Muscle of back (tissue), 13 donors: ENCODE measurements at places on chromosomes 4 and X. TPM values are rescaled to one million over a fixed set of nuclear protein-coding genes. Genes with fewer than 3 reads are reported as not detected.

GRCh38 chr4:4841156-4841555 lies 18.3 kb upstream of the MSX1 start:
- no peak for DNase-seq

GRCh38 chr4:125735102-125735501 lies 420.3 kb downstream of the FAT4 start:
- peak; percentile 34 for DNase-seq

- DNase-seq, result peak; percentile 9
Measured at GRCh38 chrX:148691456-148691855, 191.0 kb downstream of the AFF2 start.

- DNase-seq, result no peak
Measured at GRCh38 chr4:108391701-108392455, 223.1 kb upstream of the LEF1 start.

- no peak for DNase-seq
Measured at GRCh38 chrX:84078991-84079390, 109.0 kb downstream of the RPS6KA6 start.

DNA sequence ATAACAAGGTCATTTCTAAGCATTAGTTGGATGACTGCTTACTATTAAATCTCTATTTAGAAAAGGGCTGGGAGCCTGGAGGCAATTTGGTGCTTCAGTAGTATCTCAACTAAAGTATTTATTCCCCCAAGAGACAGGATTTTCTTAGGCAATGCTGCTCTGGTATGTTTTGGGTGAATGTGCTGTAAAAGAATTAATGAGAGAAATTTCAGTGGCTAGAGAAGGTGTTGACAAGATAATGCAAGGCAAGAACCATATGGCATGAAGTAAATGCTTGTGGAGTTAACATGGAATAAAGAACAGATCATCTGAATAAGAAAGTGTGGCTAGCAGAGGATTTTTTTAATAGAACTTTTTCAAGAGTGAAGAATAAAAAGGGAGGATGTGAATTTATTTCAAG lies 3.9 kb downstream of the CYP2U1 start:
- no peak for DNase-seq

- DNase-seq, result peak; percentile 7
Measured at GRCh38 chrX:130680164-130681035, 222.6 kb downstream of the ENOX2 start.

DNA sequence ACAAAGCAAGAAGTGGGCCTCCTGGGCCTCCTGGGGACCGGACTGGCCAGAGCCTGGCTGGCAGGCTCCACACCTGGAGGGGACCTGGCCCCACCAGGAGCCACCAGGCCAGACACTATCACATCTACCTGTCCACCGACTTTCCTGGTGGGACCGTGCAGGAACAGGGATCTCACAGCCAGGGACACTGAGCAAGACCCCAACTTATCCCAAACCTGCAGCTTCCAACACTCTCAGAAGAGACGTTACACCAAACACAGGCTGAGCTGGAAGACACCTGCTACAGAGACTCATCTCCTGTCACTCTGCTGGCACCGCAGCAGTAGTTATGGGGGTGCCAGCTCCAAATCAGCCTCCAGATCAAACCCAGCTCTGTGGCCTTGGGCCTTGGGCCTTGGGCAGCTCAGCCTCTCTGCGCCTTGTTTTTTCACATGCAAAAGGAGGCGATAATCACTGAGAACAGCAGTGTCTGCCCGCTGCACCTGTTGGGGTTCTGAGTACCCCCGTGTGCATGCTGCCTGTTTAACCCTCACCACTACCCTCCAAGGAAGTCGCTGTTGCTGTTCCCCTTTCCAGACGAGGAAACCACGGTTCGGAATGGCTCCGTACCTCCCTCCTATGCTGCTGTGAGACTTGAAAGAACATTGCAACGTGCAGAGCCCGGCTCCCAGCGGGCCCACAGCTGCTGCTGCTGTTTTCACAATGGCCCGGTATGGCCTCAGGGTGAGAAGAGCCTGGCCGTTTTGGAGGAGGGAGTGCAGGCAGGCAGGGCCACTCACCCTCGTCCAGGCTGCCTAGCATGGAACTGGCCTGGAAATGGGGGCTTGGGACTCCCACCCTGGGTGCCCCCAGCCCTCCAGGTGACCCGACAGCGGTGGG lies 69.6 kb downstream of the ADRA2C start:
- no peak for DNase-seq

DNA sequence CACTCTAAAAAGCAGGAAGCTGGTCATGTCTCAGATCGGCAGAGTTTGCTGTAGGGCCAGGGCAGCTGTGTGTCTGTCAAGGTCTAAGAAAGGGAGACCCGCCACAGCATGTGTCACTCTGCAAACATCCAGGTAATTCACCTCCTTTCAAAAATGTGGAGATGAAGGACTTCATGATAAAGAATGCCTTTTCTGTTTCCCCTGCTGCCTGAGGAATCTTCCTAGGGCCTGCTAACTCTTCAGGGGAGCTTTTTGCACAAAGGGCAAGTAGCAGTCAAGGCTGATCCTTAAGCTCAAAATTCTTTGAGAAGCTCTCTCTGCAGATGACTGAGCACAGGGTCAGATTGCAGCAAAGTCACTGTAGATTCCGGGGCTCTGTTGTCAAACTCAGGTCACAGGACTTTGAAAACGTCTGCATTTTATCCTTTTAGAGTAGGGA lies 21.1 kb downstream of the RASL11B start:
- no peak for DNase-seq

DNA sequence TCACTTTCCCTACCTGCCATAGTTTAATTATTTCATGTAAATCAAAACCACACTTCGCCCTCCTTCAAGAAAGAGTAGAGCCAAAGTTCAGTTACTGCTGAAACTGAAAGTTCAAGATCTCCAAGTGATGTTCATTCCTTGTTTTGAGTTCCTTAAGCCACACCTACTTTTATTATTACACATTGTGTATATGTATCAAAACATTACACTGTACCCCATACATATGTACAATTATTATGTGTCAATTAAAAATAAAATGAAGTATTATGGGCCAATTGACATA lies 892.3 kb upstream of the NDST4 start:
- DNase-seq, result no peak

- no peak for DNase-seq
Measured at GRCh38 chr4:181319629-181320028, 923.6 kb upstream of the TENM3 start.

GRCh38 chr4:6727943-6728250 lies 11.9 kb downstream of the BLOC1S4 start:
- no peak for DNase-seq

- DNase-seq, result no peak
Measured at GRCh38 chr4:54234497-54235205, 5.6 kb downstream of the PDGFRA start.

DNA sequence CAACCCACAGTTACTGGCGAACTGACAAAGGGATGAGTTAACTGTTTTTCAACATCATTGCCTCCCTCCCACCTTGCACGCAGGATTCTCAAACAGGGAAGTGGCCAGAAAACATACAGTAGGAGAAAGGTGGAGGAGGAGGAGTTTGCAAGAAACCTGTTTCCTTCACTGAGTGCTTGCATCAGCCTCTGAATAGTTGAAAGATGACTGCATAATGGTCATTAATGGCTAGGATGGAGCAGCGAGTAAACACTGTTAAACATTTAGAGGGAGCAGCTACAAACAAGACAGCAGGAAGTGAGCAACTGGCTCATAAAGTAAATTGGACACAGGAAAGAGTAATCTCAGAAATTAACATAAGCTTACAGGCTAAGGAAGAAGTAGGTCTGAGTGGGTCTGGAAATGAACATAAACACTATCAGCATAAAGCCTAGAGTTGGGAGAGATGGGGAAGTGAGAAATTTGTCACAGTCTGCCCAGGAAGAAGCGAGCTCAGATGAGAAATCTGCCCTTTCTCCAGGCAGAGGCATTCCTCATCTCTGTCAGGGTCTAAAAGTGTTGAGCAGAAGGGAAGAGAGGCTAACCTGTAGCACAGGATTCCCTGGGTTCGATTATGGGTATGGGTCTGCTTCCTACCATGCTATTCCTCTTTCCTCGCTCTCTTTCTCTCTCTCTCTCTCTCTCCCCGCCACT lies 38.6 kb downstream of the TRPC5OS start:
- DNase-seq, result no peak

DNA sequence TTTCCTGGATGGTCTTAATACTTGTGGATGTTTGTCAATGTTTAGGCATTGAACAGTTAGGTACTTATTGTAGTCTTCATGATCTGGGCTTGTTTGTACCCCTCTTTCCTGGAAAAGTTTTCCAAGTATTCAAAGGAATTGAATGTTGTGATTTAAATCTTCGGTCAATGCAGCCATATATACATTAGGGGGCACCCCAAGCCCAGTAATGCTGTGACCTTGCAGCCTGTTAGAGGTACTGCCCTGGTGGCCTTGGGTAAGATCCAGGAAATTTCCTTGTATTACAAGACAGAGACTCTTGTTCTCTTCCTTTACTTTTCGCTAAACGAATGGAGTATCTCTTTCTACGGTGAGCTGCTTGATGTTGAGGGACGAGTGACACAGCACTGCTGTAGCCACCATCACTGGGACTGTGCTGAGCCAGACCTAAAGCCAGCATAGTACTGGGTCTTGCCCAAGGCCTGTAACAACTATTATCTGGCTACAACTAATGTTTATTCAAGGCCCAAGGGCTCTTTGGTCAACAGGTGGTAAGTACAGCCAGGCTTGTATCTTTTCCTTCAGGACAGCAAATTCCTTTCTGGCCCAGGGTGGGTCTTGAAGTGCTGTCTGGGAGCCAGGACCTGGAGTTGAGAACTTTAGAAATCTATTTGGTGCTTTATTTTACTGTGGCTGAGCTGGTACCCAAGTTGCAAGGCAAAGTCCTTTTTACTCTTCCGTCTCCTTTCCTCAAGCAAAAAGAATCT lies 118.3 kb upstream of the ATOH1 start:
- no peak for DNase-seq

DNA sequence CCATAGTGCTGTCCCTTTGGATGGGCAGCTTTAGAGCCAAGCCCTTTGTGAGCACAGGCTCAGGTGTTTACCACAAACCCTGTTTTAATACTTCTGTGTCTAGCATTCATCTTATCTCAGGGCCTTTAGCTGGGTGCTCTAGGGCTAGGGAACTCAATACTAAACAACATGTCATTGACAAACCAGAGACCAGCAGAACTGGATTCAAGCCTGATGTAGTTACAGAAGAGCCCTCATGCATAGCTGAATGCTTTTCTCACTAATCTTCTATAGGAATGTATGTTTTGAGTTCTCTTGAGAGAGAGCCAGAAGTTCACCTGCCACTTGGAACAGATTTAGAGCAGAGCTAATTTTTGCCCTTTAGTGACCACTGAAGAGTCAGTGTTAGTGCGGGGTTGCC lies 142.6 kb downstream of the DCK start:
- no peak for DNase-seq

GRCh38 chr4:26104056-26104685 lies 190.2 kb downstream of the SMIM20 start:
- DNase-seq, result no peak

GRCh38 chrX:129726307-129727111 lies 12.3 kb upstream of the XPNPEP2 start:
- DNase-seq, result peak; percentile 63

DNA sequence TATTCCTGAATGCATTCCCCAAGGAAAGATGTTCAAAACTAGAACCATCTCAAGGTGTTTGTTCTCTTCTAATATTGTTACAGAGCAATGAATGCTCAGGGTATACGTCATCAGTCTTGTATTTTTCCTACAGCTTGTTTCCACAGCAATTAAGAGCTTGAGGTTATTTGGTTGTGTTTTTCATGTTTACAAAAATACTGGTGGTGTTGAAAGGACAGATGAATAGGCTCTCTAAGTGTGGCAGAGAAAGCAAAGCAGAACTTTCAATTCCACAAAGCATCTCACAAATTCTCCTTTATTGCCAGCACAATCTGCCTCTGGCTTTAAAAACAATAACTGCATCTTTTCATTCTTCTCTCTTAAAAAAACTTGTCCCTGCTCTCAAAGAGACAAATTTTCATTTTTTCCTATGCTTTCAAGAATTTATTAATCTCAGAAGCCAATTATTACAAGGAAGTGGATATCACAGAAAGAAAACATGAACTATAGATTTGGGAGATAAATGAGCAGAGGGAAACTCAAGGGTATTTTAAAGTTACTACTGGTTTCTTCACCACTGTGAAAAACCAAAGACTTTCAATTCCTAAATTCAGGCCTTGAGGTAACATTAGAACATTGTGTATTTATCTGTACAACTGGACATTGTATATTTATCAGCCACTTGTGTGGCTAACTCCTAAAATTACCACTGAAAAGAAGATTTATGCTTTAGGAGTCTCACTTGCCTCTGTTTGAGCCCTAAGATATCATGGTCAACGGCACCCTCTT lies 49.2 kb downstream of the DDX53 start:
- no peak for DNase-seq

- no peak for DNase-seq
Measured at GRCh38 chrX:30181353-30181752, 34.0 kb upstream of the MAGEB2 start.

DNA sequence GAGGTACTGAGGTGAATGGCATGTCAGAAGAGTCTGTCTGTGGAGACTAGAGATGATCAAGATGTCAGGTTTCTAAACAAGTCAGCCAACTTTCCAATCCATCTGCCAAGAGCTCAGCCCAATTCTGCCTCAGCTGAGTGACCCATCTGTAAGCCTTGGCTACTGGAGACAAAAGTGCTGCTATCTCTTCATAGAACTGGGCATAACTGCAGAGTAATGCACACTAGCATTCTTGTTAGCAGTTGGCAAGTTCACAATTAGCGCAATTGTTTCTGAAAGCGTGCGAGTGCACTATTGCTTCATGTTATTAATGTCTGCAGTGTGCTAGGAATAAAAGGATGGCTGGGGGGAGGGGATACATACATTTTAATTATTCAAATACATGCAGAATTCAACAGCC lies 32.9 kb upstream of the SH3D19 start:
- peak; percentile 7 for DNase-seq

DNA sequence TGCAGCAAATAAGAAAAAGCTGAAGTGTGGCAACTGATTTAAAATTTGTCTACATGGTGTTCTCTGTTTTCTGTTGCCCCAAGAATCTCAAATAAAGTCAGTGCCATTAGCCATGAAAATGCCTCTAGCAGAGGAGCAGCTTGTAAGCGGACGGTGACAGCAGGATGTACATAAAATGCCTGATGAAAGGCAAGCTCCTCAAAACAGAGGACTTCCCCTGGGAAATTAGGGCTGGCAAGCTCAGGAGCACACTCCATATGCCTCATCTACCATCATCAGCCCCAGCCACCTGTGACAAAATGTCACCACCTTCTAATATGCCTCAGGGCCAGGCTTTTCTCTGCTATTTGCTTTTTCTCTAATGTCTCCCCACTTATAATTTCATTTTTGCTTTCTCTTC lies 54.5 kb downstream of the ASB9 start:
- no peak for DNase-seq

AWAT2 gene
- polyA plus RNA-seq, result not detected

HSFX2 gene
- not detected for polyA plus RNA-seq

ARMCX2 gene
- polyA plus RNA-seq, result 153 TPM

CD38 gene
- 0.76 TPM for polyA plus RNA-seq

HELT gene
- polyA plus RNA-seq, result not detected

MXRA5 gene
- polyA plus RNA-seq, result 105 TPM

GPR78 gene
- polyA plus RNA-seq, result 0.23 TPM

TSPYL2 gene
- 13.4 TPM for polyA plus RNA-seq

KLHL15 gene
- 11.5 TPM for polyA plus RNA-seq

MEPE gene
- polyA plus RNA-seq, result not detected
